ENCODE measurements at places on chromosomes 2 and 18.

DNA sequence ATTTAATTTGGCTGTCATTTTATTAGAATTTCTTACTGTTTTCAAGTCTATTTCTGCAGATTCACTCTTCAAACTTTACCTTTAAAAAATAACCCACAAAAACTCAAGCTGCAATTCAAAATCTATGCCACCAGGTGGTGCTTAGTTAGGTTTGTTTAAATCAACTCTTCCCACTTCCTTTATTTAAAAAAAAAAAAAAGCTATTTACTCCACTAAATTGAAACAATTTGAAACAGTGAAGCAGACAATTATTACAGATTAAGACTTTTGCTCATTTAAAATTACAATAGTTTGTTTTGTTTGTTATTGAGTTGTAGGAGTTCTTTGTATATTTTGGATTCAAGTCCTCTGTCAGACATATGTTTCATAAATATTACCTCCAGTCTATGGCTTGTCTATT, 300.0 kb downstream of the PDE11A start:
- peak; percentile 6 for DNase-seq

- no peak for DNase-seq
These were observed 34.0 kb downstream of the SLC4A1AP start for GRCh38 chr2:27697660-27698059.

GRCh38 chr2:211591426-211591825, 947.2 kb downstream of the ERBB4 start:
- no peak for DNase-seq

- DNase-seq: no peak
These were observed 57.0 kb upstream of the FAM237A start for GRCh38 chr2:206585335-206585734.

- DNase-seq: no peak
These were observed 75.6 kb downstream of the COL3A1 start for GRCh38 chr2:189049709-189050164.

GRCh38 chr2:188902901-188903491, 71.2 kb upstream of the COL3A1 start:
- no peak for DNase-seq

DNA sequence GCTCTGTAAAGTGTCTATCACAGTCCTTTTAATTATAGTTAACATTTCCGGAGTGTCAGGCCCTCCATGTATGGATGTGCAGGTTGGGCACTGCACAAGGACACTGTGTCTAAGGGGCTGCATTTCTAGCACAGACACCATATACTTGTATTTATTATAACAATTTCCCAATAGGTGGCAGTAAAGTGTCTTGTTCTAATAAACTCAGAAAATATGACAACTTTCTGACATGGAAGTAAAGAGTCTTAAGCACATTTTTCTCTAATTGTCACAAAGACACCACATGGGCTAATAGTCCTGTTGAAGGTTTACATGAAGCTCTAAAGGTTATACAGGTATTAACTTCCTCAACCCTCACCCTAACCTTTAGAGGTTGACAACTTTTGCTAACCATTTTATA, 156.6 kb downstream of the DYSF start:
- DNase-seq: no peak
